ENCODE measurements at places on chromosomes 3 and 15.

DNA sequence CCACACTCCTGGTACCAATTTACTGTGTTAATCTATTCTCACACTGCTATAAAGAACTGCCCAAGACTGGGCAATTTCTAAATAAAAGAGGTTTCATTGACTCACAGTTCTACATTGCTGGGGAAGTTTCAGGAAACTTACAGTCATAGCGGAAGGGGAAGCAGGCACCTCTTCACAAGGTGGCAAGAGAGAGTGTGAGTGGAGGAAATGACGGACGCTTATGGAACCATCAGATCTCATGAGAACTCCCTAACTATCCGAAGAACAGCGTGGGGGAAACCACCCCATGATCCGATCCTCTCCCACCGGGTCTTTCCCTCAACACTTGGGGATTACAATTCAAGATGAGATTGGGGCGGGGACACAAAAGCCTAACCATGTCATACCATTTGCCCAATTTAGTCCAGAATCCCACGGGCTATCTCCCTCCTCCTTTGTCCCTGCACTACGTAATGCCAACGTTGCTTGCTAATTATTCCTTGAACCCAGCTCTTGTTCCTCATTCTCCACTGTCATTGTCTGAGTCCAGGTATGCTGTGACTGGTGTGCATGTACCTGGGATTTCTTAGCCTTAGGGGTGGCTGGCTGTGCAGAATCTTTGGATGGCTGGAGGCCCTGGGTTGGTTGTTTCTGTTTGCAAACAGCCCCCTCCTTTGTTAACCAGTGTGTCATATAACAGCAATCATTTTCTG is 3.4 kb downstream of the PIGZ start:
- no peak for DNase-seq

DNA sequence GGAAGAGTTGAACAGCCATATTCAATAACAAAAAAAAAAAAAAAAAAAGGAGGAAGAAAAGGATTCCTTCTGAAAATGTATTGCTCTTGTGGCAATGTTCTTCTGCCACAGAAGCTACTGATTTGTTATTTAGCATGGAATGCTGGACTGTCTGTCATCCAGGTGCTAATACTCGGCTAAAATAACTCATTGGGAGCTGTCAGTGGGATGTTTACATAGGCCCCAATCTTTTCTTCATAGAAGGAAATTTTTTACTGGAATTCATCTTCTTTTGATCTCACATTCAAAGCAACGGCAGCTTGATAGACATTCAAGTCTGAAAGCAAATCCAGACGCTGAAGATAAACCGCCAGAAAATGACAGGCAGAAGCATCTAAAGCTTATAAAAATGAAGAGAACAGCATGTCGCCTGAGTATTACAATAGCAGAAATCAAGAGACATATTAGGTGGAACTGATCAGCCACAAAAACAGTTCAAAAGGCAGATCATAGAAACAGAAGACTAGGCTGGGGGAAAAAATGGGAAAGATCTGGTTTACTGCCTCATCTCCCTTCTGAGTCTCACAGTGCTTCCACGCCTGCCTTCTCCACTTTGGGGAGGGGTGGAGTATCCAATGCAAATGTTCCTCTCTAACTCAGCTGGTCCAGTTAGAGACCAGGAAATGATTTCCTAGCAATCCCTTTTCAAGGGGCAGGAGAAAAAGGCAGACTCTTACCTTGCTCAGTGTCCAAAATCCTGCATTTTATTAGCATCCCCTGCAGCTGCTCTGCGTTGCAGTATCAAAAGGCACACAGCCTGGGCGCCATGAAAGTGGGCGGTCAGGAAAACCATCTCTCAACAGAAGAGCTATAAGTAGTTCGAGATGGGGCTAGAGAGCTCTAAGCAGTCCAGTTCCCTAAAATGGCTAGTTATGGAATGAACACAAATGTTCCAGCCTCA is 451.9 kb downstream of the FOXP1 start:
- peak; percentile 9 for DNase-seq

- DNase-seq = no peak
These were observed 565 bp downstream of the CIB2 start for GRCh38 chr15:78130466-78131294.

- DNase-seq = peak; percentile 55
These were observed 100.5 kb upstream of the ZBED2 start for GRCh38 chr3:111695636-111696117.

GRCh38 chr15:98745179-98745578 is 96.8 kb downstream of the IGF1R start:
- DNase-seq = no peak

DNA sequence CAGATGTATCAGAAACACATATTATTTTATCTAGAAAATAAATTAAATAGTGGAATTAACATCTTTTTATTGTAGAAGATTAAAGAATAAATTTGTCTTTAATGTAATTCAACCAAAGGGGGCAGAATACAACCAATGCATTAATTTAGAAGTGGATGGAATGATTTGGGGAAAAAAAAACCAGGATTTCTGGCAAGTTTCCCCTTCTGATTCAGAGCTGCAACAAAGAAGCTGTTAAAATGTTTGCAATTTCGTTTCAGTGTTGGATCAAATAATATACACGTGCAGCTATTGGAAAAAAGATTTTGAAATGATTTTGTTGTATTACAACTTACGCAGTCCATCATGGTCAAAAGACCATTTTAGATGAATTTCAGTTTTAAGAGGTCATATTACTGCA is 71.6 kb upstream of the ZNF280D start:
- DNase-seq = peak; percentile 59

GRCh38 chr3:178588628-178589027 is 52.4 kb downstream of the KCNMB2 start:
- DNase-seq = no peak

GRCh38 chr15:28962851-28963710 is 77.3 kb downstream of the APBA2 start:
- no peak for DNase-seq

- DNase-seq = no peak
These were observed 281.4 kb upstream of the CTDSPL start for GRCh38 chr3:37580237-37580636.

- DNase-seq = no peak
These were observed 38.9 kb downstream of the LDHAL6B start for GRCh38 chr15:59245559-59245958.

- DNase-seq = no peak
These were observed 44.1 kb downstream of the TRANK1 start for GRCh38 chr3:36900474-36901443.

DNA sequence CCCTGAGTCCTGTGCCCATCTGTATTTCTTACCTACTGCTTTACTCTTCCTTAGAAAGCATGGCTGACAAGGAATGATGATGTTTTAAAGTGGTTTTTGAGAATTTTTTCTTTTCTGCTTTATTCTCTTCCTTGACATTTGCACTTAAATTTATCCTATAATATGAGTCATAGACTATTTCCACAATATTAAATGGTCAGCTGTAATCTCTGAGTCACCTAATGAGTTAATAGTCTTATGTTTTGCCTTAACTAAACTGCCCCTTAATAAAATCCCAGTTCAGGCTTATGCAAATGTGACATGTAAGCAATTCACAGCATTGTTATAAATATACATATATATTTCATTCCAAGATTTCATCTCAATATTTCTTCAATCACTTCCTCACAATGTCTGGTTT is 23.8 kb downstream of the MEIS2 start:
- DNase-seq = peak; percentile 55

GRCh38 chr15:86060674-86061073 is 19.0 kb upstream of the AGBL1 start:
- DNase-seq = no peak

- DNase-seq = peak; percentile 11
These were observed 264.2 kb downstream of the VPS13C start for GRCh38 chr15:61796056-61796455.

GRCh38 chr15:63382966-63383710 is 1.5 kb upstream of the CA12 start:
- DNase-seq = no peak

- peak; percentile 74 for DNase-seq
These were observed 546.8 kb downstream of the TBL1XR1 start for GRCh38 chr3:176650478-176650877.

GRCh38 chr3:151431940-151432339 is 28.9 kb downstream of the IGSF10 start:
- DNase-seq = peak; percentile 77

DNA sequence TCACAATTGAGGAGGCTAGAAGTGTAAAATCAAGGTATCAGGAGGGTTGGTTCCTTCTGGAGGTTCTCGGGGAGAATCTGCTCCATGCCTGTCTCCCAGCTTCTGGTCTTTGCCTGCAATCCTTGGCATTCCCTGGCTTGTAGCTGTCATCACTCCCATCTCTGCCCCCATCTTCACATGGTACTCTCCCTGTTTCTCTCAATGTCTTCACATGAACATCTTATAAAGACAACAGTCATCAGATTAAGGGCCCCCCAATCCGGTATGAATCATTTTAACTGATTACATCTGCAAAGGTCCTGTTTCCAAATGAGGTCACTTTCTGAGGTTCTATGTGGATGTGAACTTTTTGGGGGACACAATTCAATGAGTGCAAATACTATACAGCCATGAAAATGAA is 113.0 kb upstream of the GALNT15 start:
- DNase-seq = no peak

DNA sequence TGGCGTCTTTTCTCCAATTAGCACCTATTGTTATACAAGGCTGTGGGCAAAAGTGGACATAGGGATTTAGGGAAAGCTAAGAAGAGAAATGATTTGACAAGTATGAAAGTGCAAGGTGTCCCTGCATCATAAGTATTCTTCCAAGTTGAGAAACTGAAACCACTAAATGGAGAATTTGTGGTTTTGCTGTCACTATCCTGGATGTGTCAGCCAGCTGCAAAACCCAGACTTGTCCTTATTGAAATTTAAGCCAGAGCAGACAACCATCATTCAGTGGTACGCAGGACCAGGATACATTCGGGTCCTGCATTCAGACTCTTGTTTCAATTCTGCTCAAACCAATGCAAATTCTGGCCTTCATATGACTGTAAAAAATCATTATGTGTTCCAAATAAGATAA is 384.8 kb upstream of the TGFBR2 start:
- DNase-seq = no peak

DNA sequence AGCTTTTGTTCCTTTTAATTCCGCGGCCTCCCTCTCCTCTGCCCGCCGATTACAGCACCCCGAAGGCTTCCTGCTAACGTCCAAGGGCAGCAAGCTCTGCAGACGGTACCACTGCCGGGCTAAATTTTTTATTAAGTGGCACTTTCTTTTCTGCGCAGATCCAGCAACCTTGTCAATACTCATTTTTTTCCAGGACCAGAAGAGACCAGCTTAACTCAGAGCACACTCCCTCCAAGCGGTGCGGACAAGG is 542 bp upstream of the MEIS2 start:
- DNase-seq = no peak

DNA sequence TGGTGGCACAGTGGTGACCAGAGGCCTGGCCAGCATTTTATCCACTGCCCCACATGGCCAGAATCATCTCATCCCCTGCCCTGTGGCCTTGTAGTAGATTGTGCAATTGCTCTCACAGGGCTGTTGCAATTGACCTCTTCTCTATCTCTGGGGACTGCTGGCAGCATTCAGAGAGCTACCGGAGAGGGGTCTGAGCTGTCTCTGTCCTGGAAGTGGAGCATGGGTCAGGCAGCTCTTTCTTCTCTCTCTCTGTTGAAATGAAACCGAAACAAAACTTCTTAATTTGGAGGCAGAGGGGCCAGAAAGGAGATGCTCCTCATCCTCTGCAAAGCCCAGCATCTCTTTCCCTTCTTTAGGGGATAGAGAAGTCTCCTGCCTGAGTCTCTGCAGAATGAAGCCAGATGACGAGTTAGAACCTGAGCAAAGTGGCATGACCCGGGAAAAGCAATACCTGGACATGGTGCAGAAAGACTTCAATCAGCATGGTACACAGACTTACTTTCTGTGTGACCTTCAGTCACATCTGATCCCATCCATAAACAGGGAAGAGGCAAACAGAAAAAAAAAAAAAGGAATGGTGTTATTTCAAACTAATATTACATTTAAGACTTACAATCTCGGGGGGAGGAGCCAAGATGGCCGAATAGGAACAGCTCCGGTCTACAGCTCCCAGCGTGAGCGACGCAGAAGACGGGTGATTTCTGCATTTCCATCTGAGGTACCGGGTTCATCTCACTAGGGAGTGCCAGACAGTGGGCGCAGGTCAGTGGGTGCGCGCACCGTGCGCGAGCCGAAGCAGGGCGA is 144.5 kb upstream of the BCL6 start:
- peak; percentile 36 for DNase-seq

- no peak for DNase-seq
These were observed 32.1 kb upstream of the PIAS1 start for GRCh38 chr15:68022061-68022460.

- DNase-seq = no peak
These were observed 12.9 kb downstream of the DUOX2 start for GRCh38 chr15:45100884-45101625.

GRCh38 chr3:23365066-23365465 is 161.9 kb downstream of the UBE2E2 start:
- DNase-seq = no peak

DNA sequence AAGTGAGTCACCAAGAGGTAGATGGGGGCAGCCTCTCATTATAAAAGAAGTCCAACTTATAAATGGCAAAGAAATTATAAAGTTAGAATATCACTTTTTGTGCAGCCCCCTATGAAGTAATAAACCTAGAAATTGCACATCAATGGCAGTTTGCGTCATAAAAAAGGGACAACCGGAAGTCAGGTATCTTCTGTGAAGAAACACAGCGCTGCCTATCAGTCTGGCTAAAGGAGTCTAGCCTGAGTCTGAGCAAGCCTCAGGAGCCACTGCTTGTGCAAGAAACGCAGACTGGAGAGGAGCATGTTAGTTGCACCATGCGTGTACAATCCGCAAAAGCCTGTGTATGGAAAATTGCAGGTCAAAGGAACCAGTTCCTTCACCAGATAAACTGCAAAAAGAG is 178.4 kb downstream of the ARRDC4 start:
- no peak for DNase-seq

GRCh38 chr3:15295506-15295905 is 36.9 kb downstream of the SH3BP5 start:
- DNase-seq = peak; percentile 97

DNA sequence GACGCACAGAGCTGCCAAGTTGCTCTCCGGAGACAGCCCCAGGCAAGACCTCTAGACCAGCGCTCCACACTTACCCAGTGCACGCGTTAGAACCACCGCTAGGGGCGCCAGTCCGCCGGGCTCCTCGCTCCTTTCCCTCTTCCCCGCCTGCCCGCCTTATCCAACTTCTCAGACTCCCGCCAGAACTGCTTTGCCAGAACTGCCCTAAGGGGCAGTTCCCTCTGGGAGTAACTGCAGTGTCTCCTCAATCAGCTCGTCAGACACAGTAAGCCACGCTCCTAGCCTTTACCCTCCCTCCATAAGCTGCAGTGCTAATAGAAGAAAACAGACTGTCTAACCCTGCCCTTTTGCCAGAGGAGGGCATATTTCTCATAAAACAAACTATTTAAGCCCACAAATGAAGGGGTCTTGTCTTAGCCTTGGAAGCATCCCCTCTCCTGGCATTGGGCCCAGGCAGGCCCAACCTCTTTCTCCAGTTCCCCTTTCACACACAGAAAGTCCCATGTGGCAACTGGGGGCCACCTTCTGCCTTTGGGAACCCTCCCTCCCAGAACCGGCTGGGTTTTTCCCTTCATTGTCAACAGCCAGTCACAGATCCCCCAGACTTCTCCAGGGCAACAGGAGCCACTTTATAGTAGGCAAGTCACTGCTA is 3.7 kb downstream of the BMF start:
- DNase-seq = peak; percentile 85
